ENCODE measurements at places on chromosomes 2 and 18.

DNA sequence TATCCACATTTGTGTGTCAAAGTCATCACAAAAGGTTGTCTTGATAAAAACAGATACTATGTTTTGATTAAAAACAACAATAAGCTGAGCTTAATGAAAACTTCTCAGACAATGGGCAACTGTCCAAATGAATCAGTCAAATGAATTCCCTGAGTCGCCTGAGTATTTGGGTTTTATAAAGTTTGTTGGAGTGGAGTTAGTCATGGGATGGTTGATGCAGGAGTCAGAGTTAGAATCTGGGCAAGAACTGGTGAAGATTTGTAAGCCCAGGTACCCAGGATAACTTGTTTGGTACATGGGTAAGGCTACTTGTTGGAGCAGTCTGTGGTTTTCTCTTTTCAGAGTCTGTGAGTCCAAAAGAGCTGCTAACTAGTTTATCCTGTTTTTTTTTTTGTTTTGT is 34.4 kb upstream of the RAPGEF4 start:
- DNase-seq = no peak

- DNase-seq = no peak
Measured at GRCh38 chr2:211487733-211488132, 931.3 kb downstream of the CPS1 start.

GRCh38 chr2:158143703-158144360 is 42.2 kb downstream of the UPP2 start:
- DNase-seq = no peak

DNA sequence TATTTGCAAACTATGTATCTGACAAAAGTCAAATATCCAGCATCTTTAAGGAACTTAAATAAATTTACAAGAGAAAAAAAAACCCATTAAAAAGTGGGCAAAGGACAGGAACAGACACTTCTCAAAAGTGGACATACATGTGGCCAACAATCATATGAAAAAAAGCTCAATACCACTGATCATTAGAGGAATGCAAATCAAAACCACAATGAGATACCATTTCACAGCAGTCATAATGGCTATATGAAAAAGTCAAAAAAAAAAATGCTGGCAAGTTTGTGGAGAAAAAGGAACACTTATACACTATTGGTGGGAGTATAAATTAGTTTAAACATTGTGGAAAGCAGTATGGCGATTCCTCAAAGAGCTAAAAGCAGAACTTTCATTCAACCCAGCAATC is 130.3 kb upstream of the LHCGR start:
- no peak for DNase-seq

GRCh38 chr2:236909193-236909504 is 176.5 kb upstream of the COPS8 start:
- no peak for DNase-seq

GRCh38 chr2:74019516-74019915 is 34.8 kb downstream of the TET3 start:
- no peak for DNase-seq

- DNase-seq = no peak
Measured at GRCh38 chr2:224944707-224945547, 97.3 kb downstream of the DOCK10 start.

- no peak for DNase-seq
Measured at GRCh38 chr2:64819361-64819760, 165.6 kb upstream of the SERTAD2 start.

DNA sequence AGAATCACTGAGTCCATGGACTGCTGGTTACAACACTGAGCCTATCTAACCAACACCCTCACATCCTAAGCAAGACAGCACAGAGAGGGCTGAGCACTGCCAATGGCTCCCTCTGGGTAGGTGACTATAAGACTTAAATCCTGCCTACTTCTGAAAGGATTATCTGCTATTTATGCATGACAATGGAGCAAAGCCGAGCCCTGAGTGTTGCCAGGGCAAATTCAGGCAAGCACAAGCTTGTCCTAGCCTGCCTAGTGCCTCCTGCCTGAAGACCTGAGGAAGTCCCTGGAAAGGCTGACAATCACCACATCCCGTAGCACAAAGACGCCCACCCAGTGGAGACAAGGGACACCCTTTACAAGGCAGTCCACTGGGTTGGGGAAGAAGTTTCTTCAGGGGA is 129.7 kb downstream of the OSR1 start:
- DNase-seq = no peak

- DNase-seq = no peak
Measured at GRCh38 chr18:7750095-7750663, 183.1 kb downstream of the PTPRM start.

DNA sequence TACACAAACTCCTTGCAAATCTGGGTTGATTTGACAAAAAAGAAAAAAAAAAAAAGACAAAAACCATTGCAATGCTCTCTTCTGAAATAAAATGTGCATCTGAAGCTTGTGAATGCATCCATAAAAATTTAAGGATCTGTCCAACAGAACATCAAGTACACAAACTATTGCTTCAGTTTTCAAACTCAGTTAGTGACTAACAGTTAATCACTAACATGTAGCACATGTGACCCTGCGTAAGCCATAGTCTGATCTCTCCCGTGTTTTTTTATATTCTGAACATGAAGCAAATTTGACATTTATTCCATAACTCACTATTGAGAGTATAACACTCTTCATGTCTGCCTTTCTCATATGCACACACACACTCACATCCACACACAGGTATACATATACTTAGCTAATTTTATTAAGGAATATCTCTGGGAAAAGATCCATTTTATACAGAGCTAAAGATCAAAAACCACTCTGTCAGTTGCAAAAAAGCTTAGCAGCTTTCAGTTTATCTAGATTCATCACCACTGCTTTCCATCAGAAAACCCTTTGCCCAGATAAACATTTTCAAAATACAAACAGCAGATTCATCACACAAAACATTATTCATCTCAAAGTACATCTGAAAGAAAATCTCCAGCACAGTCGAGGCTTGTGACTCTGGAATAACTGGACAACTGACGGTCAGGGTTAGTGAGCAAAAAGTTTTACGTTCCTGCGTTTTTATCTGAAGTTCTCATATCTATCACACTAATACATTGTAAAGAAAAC is 1000.4 kb upstream of the ACVR2A start:
- DNase-seq = no peak

GRCh38 chr18:48897531-48897930 is 53.2 kb downstream of the SMAD7 start:
- no peak for DNase-seq

- DNase-seq = peak; percentile 23
Measured at GRCh38 chr2:2320486-2321199, 10.4 kb downstream of the MYT1L start.

- DNase-seq = no peak
Measured at GRCh38 chr2:234157817-234158588, 107.5 kb downstream of the SPP2 start.

DNA sequence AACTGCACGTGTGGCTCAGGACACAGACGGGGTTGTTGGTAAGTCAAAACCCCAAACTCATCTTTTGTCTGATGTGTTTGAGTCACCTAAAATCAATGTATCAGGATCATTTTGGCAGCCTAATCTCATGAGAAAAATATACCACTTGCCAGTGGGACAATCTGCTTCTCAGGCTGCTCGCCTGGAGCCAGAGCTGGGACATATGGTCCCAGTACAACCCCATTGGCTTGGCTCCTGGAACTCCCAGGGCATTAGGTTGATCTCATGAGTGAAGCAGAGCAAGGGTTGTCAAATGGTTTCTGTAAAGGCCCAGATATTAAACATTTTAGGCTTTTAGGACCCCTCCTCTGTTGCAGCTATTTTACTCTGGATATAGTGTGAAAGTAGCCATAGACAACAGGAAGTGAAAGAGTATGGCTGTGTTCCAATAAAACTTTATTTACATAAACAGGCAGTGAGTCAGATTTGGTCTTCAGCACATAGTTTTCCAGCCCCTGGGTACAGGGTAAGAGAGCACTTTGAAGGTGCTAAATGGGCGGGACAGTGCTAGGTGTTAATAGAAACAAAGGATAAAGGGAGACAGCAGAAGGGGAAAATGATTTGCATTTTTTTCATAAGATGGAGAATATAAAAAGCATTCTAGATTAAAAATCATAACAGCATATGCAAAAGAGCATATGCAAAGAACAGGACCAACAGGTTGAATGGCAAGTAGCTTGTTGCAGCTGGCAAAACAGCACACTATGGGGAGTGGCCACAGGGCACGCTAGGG is 290.8 kb downstream of the KCNS3 start:
- no peak for DNase-seq

DNA sequence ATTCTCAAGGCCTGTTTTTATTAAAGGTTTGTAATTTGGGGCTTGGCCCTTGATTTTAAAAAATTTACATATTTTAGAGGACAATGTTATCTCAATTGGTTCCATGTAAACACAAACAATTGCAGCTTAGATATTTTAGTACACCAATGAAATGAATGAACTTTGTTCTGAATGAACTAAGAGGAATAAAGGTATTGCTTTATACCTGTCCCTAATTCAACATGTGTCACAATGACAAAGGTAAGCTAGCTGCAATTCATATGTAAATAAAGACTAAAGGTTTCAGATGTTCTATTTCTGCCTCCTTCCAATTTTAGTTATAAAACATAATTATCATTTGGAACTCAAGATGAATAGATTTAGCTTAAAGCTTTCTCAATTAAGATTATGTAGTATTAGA is 11.4 kb downstream of the HOXD1 start:
- no peak for DNase-seq

- DNase-seq = no peak
Measured at GRCh38 chr2:134257965-134258683, 4.3 kb downstream of the MGAT5 start.

- DNase-seq = no peak
Measured at GRCh38 chr18:43656547-43656946, 379.3 kb upstream of the SYT4 start.

DNA sequence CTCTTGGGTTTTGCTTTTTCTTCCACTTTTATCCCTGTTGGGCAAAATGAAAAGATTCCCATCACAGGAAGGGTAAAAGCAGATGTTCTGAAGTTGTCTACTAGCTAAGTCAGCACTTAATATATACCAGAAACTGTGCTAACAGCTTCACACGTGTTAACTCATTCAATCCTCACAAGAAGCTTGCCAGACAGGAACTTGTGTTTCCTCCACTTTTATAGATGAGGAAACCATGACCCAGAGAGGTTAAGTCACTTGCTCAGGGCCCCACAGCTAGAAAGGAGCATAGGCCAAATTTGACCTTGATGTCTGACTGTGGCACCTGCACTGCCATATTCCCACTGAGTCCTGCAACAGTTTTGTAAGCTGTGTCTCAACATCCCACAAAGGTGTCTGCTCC is 76.8 kb upstream of the EPC2 start:
- DNase-seq = no peak

- DNase-seq = no peak
Measured at GRCh38 chr2:127561371-127561770, 25.9 kb downstream of the MYO7B start.

DNA sequence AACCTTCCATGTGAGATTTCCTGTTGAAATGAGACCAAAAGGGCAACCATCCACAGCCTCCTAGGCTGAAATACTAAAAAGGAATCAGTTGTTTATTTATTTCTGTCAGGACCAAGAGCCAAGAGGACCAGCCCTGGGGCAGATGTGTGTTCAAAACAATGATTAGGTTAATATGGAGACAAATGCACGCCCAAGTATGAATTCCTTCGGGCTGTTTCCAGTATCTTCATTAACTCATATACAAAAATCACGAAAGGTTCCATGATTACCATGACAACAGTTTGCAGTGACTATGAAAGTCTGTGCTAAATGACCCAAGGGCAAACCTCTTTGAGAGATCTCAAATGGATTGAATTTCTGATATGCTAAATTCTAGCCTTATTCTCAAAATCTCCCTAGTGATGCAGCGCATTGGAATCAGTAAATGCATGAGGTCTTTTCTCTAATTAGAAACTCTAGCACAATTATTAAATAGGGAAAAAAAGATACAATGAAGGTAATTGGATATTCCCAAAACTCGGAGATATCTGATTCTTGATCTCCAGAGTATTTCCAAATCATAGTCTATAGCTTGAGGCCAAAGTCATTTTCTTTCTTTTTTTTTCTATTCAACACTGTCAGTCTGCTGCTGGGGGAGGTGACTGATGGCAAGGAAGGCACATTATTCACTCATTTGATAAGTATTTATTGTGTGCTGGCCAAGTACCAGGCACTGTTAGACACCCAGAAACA is 35.6 kb downstream of the VIT start:
- DNase-seq = no peak

GRCh38 chr2:133139847-133140533 is 428.3 kb downstream of the NCKAP5 start:
- no peak for DNase-seq

- DNase-seq = no peak
Measured at GRCh38 chr2:208595386-208596275, 189.0 kb downstream of the PTH2R start.

DNA sequence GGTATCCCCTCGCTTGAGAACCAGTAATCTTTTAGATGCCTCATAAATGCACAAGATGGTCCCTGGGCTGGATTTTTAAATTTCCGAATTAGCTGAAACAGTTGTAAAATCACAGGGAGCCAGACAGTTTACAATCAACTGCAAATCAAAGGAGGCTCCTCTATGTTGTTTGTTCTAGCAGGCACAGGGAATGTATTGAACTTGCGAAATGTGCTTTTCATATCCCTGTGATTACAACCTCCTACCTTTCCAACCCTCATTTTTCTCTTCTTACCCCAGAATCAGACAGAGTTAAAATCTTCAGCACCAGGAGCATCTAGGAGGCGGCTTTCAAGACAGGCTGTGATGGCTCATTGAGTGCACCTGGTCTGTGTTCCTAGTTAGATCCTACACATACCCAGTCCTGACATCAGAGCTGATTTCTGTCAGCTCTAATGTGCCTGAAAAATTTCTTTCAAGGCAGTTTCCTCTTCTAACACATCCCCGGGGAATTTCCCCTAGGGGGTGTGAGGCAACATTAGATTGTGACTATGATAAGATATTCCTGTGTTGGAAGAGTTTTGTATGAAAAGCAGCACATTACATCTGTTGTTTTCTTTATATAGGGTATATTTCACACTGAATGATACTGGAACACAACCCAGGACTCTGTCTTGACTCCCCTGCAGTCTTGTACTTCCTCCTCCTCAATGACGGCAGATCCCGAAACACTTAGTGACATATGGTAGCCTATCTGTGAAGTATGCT is 17.9 kb upstream of the CAVIN2 start:
- DNase-seq = no peak

DNA sequence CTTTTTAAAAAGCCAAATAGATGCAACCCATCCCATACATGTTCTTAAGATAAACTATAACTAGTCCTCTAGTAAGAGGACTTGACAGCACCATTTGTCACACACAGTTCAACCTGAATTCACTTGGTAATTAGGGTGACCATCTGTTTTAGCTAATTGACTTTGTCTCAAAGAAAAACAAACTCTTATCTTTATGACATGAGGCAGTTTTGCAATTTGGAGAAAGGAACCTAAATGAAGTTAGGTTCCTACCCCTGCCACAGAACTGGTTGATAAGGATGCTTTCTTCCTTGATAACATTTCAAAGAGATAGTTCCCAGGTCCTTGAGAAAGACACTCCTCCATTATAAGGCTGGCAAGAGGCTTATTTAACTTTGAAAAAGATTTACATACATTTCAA is 57.4 kb upstream of the LRRTM1 start:
- no peak for DNase-seq

- DNase-seq = no peak
Measured at GRCh38 chr2:103959174-103960128, 894.5 kb upstream of the POU3F3 start.

GRCh38 chr2:61620244-61621159 is 82.3 kb upstream of the XPO1 start:
- no peak for DNase-seq
